ENCODE measurements at places on chromosomes 16 and 17. TPM values are rescaled to one million over a fixed set of nuclear protein-coding genes. Genes with fewer than 3 reads are reported as not detected.

TMEM11 gene
- 22.2 TPM for total RNA-seq

- DNase-seq = no peak
Observed at GRCh38 chr16:83802554-83803205, 5.1 kb upstream of the HSBP1 start.

- no peak for DNase-seq
Observed at GRCh38 chr16:65776639-65777183, 589.8 kb upstream of the CDH5 start.

GRCh38 chr16:81891736-81892364 is 112.8 kb downstream of the PLCG2 start:
- DNase-seq = no peak

GRCh38 chr16:81585785-81586184 is 141.2 kb downstream of the CMIP start:
- DNase-seq = no peak

GRCh38 chr17:40247926-40248495 is 28.9 kb downstream of the WIPF2 start:
- DNase-seq = no peak

GRCh38 chr17:80007939-80008338 is 27.7 kb downstream of the TBC1D16 start:
- DNase-seq = no peak

SNRNP25 gene
- total RNA-seq = 63.2 TPM

GRCh38 chr16:70252355-70252988 is 732 bp upstream of the EXOSC6 start:
- no peak for DNase-seq

GRCh38 chr17:60600490-60601446 is 775 bp downstream of the PPM1D start:
- DNase-seq = peak; percentile 74

DNA sequence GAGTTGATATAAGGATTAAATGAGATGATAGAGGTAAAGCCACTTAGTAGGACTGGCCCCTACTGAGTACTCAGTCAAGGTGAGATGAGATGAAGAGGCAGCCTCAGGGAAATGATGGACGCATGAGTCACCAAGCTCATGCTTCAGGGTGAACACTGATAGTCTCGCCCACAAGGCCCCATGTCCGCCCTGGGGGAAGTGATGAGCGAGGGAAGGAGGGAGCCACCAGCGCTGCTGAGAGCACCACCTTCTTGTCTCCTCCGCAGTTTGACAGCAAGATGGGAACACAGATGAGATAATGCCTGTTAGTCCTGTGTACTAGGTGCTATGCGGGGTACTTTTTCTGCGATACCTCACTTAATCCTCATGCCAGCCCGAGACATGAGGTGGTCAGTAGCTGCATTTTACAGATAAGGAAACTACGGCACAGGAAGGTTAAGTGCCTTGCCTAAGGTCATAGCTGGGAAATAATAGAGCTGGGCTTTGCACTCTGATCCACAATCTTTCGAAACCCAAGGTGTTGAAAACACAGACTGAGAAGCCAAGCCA is 383.0 kb downstream of the CPPED1 start:
- no peak for DNase-seq

DNA sequence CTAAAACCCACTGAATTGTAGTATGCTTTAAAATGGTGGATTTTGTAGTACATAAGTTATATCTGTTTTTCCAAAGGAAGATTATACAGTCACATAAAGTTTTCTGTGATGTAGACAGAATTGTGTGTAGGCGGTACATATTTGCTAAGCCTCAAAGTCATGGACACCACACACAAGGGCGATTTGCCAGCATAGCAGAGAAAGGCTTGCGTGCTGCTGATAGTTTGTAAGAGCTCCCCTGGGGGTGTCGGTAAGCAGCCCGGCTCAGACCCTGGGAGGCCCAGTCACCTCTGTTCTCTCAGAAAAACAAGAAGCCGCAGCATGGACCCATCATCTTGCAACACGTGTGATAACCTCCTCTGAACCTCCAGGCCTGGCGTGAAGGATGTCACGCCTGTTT is 38.3 kb upstream of the AKTIP start:
- no peak for DNase-seq

BAIAP2 gene
- total RNA-seq = 5.0 TPM

- DNase-seq = no peak
Observed at GRCh38 chr17:81440511-81441244, 45.4 kb downstream of the BAHCC1 start.

KRT16 gene
- total RNA-seq = not detected

- DNase-seq = no peak
Observed at GRCh38 chr17:42680331-42680808, 1.3 kb downstream of the CCR10 start.

MYH3 gene
- total RNA-seq = 2.3 TPM
